ENCODE measurements at places on chromosomes 5 and 9.

DNA sequence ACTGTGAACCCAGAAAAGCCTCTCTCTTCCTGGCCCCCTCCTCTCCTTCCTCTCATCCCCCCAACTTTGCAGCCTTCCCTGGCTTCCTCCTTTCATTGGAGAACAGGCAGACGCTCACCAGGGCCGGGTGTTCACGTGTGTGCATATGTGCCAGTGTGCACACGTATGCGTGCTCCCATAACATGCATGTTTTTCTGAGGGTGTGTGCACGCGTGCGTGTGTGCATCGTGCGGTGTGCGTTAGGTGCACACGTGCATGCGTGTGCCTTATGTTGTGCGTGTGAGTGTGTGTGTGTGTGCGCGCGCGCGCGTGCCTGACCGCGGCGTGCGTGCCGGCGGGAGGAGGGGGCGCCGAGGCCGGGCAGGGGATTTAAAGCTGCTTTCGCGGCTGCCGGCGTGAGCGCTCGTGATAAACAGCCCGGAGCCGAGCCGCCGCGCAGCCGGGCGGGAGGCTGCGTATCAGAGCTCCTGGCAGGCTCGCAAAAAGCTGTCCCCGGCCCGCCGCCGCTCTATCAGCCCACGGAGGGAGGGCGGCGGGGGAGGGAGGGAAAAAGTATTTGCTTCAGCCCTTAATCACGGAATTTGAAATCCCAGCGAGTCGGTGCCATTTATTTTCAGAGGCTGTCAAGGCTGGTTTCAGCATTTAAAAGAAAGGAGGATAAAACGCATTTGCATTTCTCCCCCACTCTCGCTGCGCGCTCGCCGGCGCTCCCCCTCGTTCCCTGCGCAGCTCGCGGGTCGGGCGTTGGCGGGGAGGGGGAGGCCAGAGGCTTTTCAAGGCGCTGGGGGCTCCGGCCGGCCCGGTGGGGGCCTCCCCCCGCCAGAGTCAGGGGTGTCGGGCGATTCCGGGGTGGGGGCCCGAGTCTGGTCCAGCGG, 183.9 kb downstream of the C9orf50 start:
- DNase-seq: peak; percentile 47

DNA sequence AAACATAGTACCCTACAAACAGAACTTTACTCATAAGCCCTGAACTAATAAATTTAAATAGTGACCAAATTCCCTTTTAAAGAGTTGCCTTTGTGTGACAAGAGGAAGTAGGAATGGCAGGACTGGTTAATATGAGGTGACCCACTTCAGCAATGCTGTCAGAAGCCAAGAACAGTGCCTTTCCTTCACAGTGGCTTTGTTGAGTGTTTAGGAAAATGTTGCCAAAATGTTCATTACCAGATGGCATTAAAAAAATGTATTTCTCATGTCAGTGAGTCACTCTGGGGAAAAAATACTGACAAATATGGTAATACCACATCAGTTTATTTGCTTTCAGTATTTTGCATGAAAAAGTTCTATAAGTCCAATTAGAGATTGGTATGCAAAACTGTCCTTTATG, 103.3 kb downstream of the DIRAS2 start:
- DNase-seq: no peak

DNA sequence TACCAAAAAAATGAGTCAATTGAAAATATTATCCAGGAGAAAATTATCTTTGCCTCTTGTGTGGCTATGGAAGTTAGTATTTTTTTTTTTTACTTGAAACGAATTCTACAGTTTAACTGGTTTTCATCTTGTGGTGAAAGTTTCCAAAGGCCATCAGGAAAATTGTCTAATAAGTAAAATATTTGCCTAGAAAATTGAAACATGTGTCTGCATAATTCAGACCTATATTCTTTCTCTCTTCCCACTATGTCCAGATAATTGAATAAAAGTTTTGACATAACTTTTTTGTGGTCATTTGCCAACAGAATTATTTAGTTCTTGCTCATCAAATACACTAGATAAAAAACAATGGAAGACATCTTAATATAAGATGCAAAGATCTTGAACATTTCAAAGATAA, 321.5 kb upstream of the RPS23 start:
- DNase-seq: no peak

DNA sequence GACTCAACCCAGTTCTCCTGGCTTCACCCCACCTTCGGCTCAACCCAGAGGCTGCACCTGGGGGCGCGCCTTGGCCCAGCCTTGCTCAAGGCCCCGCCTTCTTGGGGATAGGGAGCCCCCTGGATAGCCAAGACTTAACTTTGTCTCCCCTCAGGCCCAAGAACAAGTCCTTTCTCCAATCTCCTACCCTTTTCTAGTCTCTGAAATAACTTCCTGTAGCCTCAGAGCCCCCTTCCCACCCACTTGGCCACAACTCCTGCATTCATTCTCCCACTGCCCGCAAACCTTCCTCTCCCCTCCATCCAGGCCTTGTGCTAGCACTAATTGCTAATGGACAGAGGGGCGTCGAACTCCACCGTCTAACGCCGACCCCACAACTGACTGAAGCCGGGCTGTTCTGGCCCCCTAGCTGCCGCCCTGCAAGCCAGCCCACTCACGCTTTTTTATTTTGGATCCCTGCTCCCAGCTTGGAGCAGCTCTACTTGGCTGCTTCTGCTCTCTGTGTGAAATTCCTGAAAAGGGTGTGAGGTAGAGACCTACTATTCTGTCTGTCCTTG, 579 bp upstream of the ASTN2 start:
- no peak for DNase-seq

DNA sequence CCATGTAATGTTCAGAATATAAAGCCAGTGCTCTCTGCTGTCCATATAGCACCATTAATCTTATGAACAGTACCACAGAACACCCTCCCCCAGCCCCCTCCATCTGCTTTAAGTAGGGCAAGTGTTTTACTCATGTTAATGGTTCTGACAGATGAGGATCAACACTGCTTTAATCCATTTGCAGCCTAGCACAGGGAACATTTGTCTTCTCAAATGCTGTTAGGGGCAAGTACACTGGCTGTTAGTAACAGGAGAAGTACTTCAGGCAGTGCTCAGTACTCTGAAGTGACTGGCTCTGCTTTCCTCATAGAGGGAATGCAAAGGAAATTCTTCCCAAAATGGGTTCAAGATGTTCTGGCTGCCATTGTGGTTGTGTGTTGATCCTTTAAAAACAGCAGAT, 202.6 kb downstream of the DCP2 start:
- no peak for DNase-seq

GRCh38 chr9:109013679-109014607, 644 bp upstream of the CTNNAL1 start:
- DNase-seq: no peak

- DNase-seq: no peak
These were observed 639 bp upstream of the RASA1 start for GRCh38 chr5:87266914-87267573.

GRCh38 chr9:15553528-15553898, 670 bp downstream of the CCDC171 start:
- no peak for DNase-seq

- DNase-seq: no peak
These were observed 358.8 kb upstream of the ARRDC3 start for GRCh38 chr5:91741764-91742505.

DNA sequence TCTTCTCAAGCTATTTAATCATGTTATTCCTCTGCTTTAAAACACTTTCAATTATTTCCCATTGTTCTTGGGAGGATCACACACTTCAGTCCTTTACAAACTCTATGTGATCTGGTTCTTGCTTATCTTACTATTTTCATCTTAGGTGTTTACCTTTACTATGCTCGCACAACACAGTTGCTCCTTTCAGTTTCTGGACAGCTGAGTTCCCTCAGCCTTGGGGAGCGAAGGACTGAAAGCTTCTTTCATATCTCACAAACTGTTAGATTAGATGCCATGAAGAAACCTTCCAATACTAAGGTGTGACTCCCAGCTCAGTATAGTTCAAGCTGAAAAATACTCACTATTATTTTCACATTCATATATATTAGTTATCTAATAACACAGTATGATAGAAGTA, 117.9 kb downstream of the CDC42SE2 start:
- DNase-seq: no peak

- no peak for DNase-seq
These were observed 218.6 kb downstream of the MAN2A1 start for GRCh38 chr5:109908366-109908765.

DNA sequence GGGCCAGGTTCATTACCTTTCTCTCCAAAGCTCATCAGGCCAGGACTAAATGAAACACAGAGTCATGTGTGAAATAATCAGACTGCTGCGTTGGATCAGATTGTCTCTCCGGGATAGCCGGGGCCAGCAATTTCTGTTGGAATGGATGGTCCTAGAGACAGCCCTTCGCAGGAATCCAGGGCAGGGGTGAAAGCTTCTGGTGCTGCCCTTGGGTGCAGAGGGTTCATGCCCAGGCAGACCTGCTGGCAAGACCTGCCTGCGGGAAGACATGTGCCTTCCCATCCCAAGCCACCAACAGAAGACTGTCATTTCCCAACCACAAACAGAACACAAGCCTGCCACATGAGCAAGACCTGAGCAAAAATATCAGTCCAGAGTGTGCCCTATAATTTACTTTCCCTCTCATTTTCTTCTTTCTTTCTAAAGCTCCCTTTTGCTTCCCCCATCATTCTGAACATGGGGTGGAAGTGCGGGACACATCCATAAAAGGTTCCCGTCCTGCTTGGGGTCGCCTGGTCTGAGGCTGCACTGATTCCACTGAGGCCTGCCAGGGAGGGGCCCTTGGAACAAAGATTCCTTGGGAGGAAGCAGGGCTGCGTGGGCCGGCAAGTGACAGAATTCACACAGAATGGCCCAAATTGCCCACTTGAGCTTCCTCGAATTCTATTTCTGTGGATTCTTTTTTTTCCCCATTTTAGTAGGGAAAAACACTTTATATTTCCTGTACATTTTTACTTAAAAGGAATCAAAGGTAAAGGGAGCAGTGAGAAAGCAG, 57.3 kb downstream of the UBE2QL1 start:
- no peak for DNase-seq

- DNase-seq: no peak
These were observed 738.2 kb downstream of the BRINP1 start for GRCh38 chr9:118630931-118631595.

- DNase-seq: no peak
These were observed 32.7 kb downstream of the GAPT start for GRCh38 chr5:58523956-58524355.

DNA sequence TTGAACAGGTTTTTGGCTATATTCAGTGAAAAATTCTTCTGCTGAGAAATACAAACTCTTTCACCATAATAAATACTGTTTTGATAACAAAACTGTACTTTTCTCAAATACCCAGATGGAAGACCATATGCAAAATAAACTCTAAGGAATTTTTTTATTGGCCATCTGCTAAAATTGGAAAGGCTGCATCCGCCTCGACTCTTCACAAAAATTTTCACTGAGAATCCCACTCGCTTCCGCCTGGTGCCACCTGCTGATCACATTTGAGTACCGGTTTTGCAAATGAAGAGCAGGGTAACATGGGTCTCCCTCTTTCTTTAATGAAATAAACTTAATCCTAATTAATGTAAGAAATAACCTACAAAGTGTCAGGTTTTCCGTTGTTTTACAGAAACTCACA, 76.4 kb downstream of the TTLL11 start:
- no peak for DNase-seq

GRCh38 chr5:155129513-155129880, 115.9 kb downstream of the KIF4B start:
- DNase-seq: no peak

DNA sequence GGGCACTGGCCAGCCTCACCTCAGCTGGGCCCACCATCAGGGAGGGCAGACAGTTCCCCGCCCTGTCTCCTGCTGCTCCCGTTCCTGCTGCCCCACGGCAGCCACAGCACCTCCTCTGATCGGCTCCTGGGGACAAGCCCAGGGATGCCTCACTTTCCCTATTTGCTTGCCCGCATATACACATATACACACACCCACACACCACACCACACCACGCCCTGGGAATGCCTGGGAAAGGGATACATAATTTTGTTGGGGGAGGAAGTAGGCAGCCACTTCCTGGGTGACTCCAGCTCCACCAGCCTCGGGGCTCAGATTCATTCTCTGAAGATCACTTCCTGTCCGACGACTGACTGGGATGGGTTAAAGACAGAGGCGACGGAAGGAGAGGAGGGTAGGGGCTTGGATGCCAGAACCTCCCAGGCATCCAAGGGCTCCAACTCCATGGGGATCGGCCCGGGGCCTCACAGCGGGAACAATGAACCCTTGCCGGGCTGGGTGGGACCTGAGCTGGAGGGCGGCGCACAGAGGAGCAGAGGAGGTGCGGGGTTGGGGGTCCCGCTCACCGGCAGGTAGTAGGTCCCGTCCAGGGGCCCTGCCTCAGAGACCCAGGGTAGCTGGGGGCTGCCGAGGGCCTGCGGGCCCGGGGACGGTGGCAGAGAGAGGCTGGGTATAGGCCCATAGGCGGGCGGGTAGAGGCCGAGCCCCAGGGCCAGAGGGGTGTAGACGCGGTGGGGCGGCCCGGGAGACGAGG, 2.0 kb upstream of the MZB1 start:
- peak; percentile 95 for DNase-seq

DNA sequence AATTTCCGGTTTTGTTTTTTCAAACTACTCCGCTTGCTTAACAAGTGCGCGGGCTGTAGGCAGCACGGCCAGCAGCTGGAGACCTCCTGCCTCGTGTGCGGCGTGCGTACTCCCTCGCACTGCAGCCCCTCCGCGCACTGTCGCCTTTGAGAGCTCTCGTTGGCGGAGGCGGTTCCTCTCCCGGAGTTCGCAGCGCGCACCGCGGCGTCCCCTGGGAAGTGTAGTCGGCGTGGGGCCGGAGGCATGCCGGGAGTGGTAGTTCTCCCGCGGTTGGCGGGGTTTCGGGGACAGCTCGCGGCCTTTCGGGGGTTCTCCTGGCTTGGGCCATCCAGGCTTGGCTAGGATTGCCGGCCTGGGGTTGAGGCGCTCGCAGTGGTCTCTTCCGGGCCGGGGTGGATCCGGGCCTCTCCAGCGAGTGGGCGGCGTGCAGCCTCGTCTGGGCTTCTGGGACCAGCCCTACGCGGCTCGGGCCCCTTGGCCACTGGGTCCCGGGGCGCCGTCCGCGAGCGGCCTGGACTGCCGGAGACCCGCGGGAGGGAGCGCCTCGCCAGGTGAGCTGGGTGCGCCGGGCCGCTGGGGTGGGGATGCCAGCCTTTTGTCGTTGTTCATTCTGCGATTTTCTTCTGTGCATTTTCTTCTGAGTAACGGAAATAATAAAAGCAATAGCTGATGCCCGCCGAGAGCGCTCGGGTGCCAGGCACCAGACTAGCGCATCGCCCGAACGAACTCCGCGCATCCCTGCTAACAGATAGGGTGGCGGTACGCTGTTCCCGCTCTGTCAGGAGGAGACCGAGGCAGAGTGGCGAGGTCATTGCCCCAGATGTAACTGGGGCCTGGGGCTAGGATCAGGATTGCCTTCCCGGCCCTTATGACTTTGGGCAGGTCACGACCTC, at the start of gene ZNF354C:
Gene ZNF354C (plus strand): TSS at position 258 of the 893 bp plus-strand sequence. CDS start 1,696 bp downstream, outside the sequence.
- DNase-seq: peak; percentile 92

DNA sequence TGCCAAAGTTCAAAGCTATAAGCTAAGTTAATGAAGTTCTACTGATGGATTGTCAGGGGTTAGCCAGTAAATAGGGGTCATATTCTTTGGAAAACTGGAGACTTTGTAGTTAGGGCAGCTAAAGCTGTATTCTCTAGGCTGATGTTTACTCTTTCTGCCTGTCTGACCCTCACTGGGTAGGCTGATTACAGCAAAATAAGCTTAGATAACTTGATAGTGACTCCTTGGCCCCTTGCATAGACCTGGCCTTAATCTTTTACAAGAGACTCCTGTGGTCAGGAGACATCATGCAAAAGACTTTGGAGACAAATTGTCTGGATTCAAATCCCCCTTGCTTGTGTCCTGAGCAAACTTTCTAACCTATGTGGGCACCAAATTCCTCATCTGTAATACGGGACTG, 314.4 kb upstream of the MSX2 start:
- no peak for DNase-seq

Measured in EL (cell line).